Stimulated activated CD8-positive, alpha-beta memory T cell treated with anti-CD3 and anti-CD28 coated beads, Interleukin-15, amount 100 ng/mL, for 24 hours (primary cell): ENCODE measurements at places on chromosomes 7 and 10.

DNA sequence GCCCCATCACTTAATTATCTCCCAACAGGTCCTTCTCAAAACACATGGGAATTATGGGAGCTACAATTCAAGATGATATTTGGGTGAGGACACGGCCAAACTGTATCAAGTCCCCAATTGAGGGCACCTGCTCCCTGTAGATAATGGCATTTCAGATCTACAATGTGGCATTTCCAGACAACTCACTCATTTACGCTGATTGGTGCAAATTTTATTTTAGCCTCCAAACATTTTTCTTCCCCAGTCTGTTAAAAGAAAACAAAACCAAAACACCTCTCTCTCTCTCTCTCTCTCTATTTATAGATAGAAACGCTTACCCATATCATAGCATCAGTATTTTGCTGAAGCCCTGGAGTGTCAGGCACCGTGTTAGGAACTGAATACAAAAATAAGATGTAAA is 148.7 kb upstream of the KLF6 start:
- no peak for DNase-seq

DNA sequence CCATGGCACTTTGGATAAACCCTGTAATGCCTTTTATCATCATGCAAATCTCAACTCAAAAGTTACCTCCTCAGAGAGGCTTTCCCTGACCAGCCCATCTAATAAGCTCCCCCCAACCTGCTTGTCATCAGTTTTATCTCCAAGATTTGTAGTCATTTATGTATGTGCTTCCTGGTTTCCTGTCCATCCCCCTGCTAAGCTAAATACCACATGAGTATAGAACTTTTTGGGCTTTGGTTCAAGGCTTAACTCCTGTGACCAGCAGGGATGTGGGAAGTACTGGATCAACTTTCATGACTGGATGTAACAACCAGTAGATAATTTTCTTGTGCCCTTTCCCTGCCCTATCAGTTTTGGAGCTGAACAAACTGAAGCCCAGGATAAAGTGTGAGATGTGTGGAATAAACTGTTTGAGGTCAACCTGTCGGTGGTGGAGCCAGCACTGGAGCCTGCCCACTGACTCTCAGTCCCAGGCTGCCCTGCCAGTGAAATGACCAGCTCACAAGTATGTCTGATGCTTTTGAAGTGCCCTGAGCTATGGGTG is 148.6 kb downstream of the CYP26A1 start:
- DNase-seq: no peak

GRCh38 chr7:101677797-101678479 is 48.8 kb upstream of the MYL10 start:
- no peak for DNase-seq

DNA sequence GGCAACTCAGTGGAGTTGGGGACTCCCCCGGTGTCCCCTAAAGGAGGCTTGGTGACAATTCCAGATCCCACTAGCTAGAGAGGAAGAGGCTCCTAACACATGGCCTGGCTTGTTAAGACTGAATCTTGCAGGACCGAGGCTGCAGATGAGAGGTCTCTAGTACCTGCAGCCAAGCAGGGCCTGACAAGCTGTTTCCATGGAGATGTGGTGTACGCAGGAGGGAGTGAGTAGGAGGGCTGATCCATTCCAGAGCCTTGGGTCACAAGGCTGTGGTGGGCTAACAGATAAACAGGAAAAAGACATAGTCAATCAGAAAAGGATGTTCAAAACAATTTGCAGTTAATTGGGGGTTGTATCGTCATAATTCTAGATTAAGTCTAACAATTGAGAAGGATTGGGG is 77.3 kb upstream of the MKLN1 start:
- DNase-seq: no peak

- DNase-seq: no peak
Observed at GRCh38 chr10:31020209-31020608, 11.5 kb downstream of the ZNF438 start.
